Lower leg skin (tissue), 4 donors: ENCODE measurements at places on chromosomes 11 and 22.

- DNase-seq: no peak
Observed at GRCh38 chr22:45169591-45170466, 6.1 kb downstream of the NUP50 start.

DNA sequence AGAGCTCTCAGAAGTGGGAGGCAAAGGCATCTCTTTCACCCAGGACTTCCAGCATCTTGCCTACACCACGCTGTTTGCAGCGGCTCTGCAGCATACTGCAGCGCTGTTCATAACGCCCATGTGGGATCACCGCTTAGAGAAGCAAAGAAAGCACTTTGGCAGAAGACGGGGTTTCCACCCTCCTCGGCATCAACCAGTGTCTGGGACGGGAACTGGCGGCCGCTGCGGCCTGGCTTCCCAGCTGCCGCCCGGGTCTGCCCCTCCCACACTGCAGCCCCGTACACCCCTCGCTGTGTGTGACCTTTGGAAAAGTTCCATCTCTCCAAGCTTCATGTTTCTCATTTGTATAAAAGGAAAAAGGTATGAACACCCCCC is 545 bp upstream of the TIRAP start:
- DNase-seq: peak; percentile 36

- DNase-seq: no peak
Observed at GRCh38 chr11:106872246-106872645, 146.0 kb downstream of the GUCY1A2 start.

DNA sequence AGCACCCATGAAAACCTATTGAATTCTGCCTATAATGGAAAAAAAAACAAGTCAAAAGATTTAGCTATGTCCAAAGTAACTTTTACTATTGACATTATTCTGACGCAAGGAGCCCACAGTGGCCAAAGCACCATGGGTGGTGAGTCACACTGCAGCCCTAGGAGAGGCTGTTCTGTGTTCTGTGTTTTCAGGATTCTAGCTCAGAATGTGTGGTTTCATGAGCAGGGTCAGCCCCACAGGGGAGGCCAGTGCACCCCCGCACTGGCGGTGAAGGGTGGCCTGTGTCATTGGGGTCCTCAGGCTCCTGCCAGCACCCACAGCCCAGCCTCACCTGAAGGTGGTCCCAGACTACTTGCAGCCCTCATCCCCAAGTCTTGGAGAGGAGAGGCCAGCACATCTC is 112.2 kb downstream of the BRD1 start:
- DNase-seq: no peak

- no peak for DNase-seq
Observed at GRCh38 chr11:65657426-65657825, 5.3 kb downstream of the RELA start.

DNA sequence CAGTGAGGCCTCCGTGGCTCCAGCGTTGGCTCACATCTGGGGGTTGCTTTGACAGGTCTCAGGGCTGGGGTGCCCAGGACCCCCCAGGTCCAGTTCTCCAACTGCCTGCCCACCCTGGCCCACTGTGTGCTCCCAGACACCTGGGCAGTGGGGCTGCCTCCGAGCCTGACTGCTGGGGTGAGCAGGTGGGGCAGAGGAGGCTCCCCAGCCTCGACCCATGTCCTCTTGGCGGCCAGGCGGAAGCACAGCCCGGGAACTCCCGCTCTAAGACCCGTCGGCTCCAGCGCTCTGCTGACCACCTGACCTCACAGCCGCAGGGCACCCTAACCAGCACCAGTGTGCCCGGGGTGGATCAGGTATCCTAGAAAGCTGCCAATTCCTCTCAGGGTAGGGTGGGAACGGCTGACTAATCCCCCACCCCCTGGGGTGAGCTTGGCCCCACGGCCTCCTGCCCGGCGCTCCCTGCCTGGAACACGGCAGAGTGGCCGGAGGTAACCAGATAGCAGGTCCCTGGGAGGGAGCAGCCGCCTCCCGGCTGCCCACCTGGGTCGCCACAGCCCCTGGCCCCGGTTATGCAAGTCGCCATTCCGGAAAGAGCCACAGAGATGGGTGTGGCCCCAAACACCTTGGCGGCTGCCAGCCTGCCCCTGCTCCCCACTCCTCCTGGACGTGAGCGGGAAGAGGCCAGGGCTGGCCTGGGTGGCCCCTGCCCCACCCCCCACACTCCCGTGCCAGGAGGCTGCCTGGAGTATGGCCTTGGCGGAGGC is 19.2 kb upstream of the MUC5B start:
- no peak for DNase-seq

DNA sequence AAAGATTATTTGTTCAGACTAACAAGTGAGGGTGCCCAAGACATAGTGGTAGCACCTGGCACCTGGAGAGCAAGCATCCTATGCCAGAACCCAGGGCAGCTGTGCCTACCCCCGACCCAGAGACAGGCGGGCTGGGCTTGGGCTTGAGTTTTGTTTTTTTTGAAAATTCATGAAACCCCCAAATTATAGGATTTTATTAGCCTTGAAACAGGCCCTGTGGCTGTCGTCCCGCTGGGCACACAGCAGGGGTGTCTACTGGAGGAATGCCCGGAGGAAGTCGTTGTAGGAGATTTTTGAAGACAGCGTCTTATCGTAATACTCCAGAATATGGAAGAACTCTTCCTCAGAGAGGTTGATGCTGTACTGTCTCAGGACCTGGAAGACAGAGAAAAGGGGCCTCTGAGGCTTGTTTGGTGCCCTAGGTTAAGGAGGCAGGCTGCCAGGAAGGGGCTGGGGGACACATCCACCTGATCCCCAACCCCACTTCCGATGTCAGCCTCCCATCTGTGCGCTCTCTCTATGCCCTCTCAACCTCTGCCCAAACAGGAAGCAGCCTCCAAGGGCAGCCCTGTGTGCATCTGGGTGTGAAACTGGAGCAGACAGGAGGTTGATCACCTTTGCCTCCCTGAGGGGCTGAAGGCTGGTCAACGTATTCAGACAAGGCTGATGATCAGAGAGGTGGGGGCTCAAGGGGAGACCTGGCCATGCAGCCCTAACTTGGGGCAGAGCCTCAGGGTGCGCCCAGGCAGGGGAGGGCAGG is 117.0 kb downstream of the MPPED1 start:
- peak; percentile 76 for DNase-seq

GRCh38 chr11:35548925-35549561 is 23.6 kb upstream of the PAMR1 start:
- DNase-seq: no peak

- DNase-seq: no peak
Observed at GRCh38 chr11:45166604-45166897, 20.1 kb downstream of the PRDM11 start.

DNA sequence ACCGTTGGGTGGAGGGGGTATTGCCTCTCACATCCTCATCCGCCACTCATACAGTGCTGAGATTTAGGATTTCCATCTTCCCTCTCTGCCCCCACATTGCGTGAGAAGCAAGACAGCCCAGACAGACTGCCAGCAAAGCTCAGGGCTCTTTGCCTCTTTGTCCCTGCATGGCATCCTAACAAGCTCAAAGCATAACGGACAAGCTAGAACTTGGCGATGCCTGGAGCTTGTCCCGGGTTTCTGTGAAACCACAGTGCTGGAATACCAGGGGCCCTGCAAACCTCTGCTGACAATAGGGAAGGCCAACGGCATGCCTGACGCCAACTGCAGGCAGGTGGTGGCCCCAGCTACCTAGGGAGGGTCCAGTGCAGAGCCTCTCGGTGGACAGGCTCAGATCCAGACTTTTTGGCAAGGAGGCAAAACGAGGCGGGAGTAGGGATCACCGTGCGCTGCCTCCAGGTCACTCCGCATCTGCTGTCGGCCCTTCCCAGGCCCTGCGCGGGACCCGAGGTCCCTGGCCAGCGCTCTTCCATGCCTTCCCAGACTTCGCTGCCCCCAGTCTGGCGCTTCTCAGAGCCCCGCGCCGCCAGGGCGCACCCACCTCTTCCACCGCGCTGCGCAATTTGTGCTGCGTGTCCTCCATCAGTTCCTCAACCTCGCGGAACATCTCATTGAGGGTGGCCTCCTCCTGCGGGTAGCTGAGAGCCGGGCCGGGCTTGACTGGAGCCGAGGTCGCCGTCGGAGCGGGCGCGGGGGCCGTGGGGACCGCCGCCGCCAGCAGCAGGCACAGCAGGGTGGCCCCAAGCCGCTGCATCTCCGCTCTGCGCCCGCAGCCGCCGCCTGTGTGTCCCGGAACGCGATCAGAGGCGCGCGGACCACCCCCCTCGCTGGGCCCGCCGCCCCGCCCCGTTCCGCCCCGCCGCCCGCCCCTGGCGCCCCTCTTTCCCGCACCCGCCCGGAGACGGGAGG is at the start of gene DKK3:
DKK3 (minus strand) TSS at position 858 of the 969 bp plus-strand sequence; CDS start at position 814, 44 bp downstream.
- peak; percentile 86 for DNase-seq

DNA sequence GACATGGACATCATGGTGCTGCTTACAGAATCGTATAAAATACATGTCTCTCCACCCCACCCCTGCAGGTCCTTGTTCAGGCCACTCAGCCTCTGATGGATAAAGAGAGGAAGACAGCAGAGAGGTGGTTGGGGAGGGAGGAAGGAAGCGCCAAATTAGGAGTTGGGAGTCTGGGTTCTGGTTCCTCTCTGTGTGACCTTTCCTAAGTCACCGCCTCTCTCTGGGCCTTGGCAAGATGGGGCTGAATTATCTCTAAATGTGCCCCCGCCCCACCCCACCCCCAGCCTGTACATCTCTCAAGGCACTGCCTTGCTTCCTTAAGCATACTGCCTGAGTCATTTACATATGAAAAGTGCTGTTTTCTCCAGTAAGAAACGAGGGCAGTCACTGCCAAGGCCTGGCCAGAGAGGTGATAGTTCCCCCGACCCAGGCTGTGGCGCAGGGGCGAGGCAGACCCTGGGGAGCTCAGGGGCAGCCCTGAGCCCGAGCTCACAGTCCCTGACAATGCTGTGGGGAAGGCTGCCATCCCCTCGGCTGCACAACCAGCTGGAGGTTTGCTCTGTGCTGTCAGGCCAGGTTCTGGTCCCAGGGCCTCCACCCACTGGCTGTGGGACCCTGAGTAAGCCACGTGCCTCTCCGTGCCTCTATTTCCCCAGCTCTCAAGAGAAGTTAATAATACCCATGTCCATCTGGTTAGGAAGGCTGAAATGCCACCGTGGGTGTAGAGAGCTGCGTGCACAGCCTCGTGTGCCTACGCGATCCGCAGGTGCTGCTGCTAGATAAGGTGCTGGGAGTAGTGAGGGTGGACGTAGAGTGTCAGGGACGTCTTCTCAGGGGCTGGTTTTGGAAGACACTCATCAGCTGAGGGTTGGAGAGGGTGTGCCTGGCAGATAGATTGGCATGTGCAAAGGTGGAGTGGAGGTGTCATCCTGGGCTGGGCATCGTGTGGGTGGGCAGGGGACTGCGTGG is 55.3 kb downstream of the CACNA1I start:
- no peak for DNase-seq

GRCh38 chr11:125662689-125663088 is 18.0 kb downstream of the ACRV1 start:
- no peak for DNase-seq

- peak; percentile 66 for DNase-seq
Observed at GRCh38 chr22:20606041-20606783, 98.8 kb downstream of the MED15 start.

GRCh38 chr11:62999649-63000048 is 14.9 kb upstream of the SLC22A6 start:
- DNase-seq: no peak

DNA sequence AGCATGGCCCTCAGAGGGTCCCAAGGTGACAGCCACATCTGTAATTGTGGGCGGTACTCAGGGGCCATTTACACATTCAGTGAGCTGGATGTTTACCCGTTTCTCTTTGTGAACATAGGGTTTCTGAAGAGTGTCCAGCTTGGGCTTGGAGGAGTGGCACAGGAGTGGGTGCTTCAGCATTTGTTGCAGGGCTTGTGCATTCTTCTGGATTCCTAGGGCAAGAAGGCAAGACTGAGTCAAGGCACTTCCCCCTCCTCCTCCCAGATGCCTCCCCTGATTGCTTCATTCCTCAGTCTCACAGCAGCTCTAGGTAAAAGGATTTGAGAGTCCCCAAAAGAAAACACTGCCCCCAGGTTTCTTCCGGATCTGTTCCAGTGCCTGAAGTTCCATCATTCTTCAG is 95.4 kb downstream of the RNF169 start:
- DNase-seq: no peak

GRCh38 chr22:40007853-40008710 is 13.3 kb downstream of the FAM83F start:
- DNase-seq: no peak

DNA sequence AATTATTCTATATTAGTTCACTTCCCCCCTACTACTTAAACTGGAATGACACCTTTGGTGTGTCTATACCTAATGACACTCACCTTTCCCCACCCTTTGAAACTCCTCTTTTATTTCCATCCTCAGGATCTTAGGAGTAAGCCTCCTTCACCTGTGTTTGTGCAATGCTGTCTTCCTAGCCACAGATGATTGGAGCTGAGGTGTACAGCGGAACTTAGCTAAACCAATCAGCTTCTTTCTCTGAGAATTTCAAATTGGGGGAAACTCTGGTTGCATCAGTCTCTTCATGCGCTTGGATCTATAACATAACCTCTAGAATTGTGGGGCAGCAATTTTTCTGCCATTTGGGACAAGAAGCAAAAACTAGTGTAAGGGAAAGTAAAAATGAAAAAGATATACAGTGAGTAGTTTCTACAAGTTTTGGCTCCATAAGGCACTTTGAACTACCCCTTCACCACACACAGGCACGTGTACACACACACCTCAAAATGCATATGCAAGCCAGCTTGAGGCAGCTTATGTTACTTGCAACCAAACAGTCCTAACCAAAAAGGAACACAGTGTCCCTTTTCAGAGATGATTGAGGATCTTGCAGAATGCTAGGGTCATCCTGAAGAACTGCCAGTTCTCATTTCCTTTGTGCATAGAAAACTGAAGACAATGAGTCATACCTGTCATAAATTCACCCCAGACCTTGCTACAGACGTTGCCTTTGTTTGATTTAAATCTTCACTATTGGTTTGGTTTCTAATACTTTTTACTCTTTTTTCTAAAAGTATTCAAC is 36.0 kb upstream of the LDLRAD3 start:
- DNase-seq: no peak

DNA sequence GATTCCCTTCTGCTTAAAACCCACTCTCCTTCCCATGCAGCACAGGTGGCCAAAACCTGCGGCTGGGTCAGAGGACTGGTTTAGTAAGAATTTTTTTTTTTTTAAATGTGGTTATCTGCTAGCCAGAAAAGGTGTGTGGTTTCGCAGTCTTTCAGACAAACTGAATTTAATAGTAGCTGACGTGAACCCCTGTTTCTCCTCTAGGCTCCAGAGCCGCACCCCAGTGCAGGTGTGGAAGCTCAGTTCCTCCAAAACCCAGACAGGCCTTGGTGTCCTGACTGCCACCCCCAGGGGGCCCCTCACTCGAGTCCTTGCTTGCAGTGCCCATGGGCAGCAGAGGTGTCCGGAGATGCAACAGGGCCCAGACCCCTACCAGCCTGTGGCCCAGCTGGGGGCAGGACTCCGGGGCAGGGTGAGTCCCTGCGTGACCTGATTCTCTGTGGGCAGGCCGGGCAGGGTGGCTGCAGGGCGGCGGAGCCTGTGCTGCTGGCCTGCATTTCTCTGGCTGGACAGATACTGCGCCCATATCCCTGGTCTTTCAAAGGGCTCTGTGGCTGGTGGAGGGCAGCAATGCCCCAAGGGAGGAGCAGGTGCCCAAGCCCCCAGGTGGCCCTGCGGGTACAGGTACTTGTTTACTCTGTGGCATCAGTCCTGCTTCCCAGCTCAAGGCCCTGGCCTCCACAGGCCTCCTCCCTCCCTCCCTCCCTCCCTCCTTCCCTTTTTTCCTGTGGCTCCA is 15.2 kb downstream of the KCNQ1 start:
- DNase-seq: no peak
